ENCODE measurements at places on chromosomes 2 and 18. TPM values are rescaled to one million over a fixed set of nuclear protein-coding genes. Genes with fewer than 3 reads are reported as not detected.

- no peaks in the 10 kb centered on the region for H3K27me3 ChIP-seq
- DNase-seq: no peak
- H3K4me3 ChIP-seq: no peak overlapping the region
- H3K4me1 ChIP-seq: peaks cover 4% of the 10 kb centered on the region
Observed at GRCh38 chr2:241051578-241052487, 50.3 kb downstream of the MTERF4 start.

DNA sequence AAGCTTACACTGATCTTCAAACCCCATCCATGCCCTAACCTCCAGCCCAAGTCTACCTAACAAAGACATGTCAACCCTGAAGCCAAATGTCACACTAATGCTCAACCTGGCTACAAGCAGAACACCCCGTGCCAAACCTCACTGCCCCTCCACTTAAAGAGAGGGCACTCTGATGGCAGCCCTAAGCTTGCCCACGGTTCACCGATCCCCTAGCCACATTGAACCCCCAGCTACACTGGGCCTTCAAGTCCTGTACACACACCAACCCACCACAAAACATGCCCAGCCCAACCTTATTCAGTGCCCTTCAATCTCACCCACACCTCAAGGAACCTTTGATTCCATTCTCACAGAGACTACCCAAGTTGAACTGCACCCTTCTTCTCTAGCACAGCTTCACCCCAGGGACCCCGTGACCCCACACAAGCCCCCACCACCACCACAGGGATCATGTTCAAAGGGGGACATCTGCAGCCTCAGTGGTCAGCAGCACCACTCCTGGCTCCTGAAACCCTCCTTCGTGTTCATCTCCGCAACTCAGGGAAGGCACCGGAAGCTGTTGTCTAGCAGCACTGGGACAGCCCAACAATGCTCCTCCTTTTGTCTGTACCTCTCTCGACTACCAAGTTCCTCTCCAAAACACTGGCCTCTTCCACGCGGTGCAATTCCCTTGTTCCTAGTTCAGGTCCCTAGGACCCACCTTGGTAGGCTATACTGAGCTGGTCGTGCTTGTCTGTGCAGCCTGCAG is 218.8 kb downstream of the CYP26B1 start:
- DNase-seq: no peak
- H3K27me3 ChIP-seq: no peaks in the 10 kb centered on the region
- H3K4me1 ChIP-seq: no peaks in the 10 kb centered on the region
- no peak overlapping the region for H3K27ac ChIP-seq

GRCh38 chr2:148375214-148375613 is 269.3 kb upstream of the EPC2 start:
- H3K4me1 ChIP-seq: no peaks in the 10 kb centered on the region
- H3K36me3 ChIP-seq: no peaks in the 10 kb centered on the region
- no peaks in the 10 kb centered on the region for H3K27me3 ChIP-seq
- DNase-seq: no peak

ANKRD53 gene
- not detected for total RNA-seq

- H3K27me3 ChIP-seq: no peaks in the 10 kb centered on the region
- DNase-seq: no peak
- peaks cover 7% of the 10 kb centered on the region for H3K36me3 ChIP-seq
Observed at GRCh38 chr2:101291973-101292372, 16.5 kb downstream of the RNF149 start.

- H3K4me1 ChIP-seq: no peaks in the 10 kb centered on the region
- no peak overlapping the region for H3K27ac ChIP-seq
- DNase-seq: no peak
Observed at GRCh38 chr2:18046558-18047212, 168.2 kb downstream of the KCNS3 start.

- DNase-seq: no peak
- no peaks in the 10 kb centered on the region for H3K4me1 ChIP-seq
- no peaks in the 10 kb centered on the region for H3K36me3 ChIP-seq
- H3K27ac ChIP-seq: no peak overlapping the region
- no peak overlapping the region for H3K4me3 ChIP-seq
- no peaks in the 10 kb centered on the region for H3K27me3 ChIP-seq
Observed at GRCh38 chr2:201777043-201777442, 3.7 kb downstream of the ALS2 start.

DNA sequence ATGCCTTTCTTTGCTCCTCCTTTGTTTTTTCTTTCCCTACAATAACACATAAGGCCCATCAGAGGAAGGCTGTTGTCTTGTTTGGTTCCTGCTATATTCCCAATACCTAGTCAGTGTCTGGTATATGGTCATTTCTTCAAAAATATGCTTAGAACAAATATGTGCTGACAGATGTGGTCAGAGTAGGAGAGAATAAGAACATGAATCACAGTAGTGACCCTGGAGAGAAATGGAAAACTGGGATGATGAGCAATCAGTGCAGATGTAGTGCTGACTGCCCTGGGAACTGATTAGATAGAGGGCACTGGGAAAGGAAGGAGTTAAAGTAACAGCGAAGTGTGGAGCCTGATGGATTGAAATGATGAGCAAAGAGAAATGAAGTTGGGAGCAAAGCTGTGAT is 189.4 kb upstream of the LHCGR start:
- no peak overlapping the region for H3K27ac ChIP-seq
- H3K4me3 ChIP-seq: no peak overlapping the region
- no peak for DNase-seq

DYSF gene
- 0.05 TPM for total RNA-seq

DNA sequence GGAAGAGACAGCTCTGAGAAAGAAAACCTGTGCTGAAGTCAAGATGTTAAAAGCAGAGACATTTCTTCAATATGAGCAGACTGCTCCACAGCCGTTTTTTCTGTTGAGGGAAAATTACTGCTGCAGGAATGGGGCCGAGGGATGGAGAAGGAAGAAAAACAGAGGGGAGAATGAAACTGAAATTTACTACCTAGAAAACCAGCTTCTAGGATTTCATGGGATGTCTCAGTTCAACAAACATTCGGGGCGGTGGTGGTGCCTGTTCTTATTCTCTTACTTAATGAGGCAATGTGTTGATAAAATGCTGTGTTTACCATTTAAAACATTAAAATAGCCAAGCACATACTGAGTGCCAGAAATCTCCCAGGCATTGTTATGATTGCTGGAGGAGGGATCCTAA is 557.1 kb upstream of the MEX3C start:
- no peaks in the 10 kb centered on the region for H3K27me3 ChIP-seq
- H3K4me3 ChIP-seq: no peak overlapping the region
- no peak overlapping the region for H3K27ac ChIP-seq

TTC32 gene
- 14.3 TPM for total RNA-seq

DNA sequence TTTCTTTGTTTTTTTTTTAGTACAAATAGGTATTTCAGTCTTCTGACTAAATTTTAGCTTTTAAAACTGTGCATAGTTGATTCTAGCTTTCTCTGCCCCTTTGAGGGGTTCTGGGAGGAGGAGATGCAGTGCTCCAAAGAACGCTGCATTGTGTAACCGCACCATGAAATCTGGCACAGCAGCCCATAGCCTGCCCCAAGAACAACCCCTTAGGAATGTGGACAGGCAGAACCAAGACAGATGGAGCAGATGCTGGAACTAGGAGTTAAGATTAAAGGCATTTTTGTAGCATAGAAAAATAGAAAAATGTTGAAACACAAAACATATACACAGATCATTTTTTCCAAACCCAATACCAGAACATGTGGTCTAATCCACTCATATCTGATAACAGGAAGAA is 187.5 kb downstream of the SCG2 start:
- no peaks in the 10 kb centered on the region for H3K4me1 ChIP-seq
- no peak overlapping the region for H3K4me3 ChIP-seq
- no peaks in the 10 kb centered on the region for H3K36me3 ChIP-seq

DNA sequence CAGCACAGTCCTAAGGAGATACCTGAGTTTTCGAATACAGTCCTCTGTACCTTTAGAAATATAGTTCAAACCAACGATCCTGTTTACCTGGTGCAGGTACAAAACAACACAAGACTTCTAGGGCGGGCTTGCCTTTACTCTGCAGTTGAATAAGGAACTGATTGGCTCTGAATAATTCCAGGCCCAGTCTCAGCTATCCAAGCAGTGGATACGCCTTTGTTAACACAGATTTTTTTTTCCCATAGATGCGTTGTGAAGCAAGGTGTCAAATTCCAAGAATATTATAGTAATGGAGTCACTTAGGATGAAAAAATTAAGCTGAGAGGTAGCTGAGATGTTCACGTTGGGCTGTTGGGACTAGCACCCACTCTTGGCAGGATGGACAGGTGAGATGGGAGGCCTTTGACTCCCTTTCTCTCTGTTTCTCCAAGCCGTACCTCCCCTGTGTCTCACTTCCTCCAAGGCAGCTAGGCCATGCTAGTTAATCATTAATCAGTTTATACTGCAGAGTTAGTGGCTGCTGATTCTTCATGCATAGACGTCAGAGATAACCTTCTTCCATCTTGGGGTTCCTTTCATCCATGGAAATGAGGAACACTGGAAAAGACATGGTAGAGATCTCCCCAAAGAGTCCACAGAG is 380.8 kb upstream of the ACVR2A start:
- H3K27ac ChIP-seq: no peak overlapping the region
- H3K27me3 ChIP-seq: no peaks in the 10 kb centered on the region

GRCh38 chr2:138922973-138923563 is 142.9 kb upstream of the NXPH2 start:
- H3K4me3 ChIP-seq: no peak overlapping the region
- H3K27me3 ChIP-seq: no peaks in the 10 kb centered on the region
- no peaks in the 10 kb centered on the region for H3K4me1 ChIP-seq
- DNase-seq: no peak

DNA sequence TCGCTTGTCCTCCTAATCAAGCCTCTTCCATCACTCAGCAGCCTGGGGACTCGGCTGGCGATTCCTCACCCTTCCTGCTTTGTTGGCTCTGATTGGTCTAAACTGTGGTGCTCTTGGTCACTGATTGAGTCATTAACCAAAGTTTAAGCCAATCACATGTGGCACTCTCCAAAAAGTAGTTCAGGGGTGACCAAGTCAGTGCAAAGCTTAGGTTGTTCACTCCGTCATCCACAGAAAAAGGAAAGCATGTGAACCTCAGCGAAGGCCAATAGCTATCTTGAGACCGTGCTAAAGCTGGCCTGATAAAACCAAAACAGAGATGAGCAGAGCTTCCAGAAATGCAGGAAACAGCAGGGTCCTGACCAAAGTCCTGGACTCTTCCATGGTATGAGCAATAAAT is 4.9 kb downstream of the ALPK2 start:
- H3K4me3 ChIP-seq: no peak overlapping the region
- no peak for DNase-seq
- 0 out of 2 replicates have a peak, but pooled peaks cover 3% of the 10 kb centered on the region for H3K4me1 ChIP-seq
- no peaks in the 10 kb centered on the region for H3K27me3 ChIP-seq
- H3K36me3 ChIP-seq: no peaks in the 10 kb centered on the region

GRCh38 chr2:172211512-172211911 is 108.8 kb upstream of the DLX2 start:
- no peak for DNase-seq
- no peaks in the 10 kb centered on the region for H3K4me1 ChIP-seq

DNA sequence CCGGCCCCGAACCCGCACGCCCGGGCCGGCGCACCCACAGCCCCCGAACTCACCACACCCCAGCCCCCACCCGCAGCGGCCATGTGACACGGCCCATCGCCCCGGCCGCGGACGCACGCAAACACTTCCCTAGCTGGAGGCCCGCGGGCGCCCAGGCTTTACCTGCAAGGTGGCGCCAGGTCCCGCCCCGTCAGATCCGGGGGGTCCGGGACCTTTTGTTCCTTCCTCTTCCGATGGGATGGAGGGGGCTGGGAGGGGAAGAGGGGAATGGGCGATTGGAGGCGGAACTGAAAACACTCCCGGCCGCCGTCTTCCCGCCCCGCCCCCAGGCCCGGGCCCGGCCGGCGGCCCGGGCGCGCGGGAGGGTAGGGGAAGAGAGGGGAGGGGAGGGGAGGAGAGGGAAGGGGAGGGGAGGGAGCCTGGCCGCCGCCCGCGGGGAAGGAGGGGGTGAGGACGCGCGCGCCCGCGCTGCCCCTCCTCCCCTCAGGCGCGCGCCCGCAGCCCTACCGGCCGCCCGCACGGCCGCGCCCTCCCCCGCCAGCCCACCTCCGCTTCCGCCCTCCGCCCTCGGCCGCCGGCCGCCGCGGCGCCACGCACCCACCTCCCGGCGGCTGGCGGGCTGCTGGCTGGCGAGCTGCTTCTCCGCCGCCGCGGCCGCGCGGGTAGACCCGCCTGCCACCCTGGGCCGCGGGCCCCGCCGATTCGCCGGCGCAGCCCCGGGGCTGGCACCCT is at the start of gene SMAD2:
Gene SMAD2 (minus strand): TSS at position 461 of the 732 bp plus-strand sequence. CDS start 33,903 bp downstream, outside the sequence.
- no peaks in the 10 kb centered on the region for H3K27me3 ChIP-seq
- peak within 1 kb of the TSS; percentile 87 for H3K27ac ChIP-seq
- H3K4me3 ChIP-seq: peak within 1 kb of the TSS; percentile 89
- H3K36me3 ChIP-seq: no peaks in the 10 kb centered on the region
- DNase-seq: no peak
- no peaks in the 10 kb centered on the region for H3K4me1 ChIP-seq

- no peaks in the 10 kb centered on the region for H3K36me3 ChIP-seq
- H3K4me1 ChIP-seq: no peaks in the 10 kb centered on the region
- H3K27me3 ChIP-seq: no peaks in the 10 kb centered on the region
- no peak for DNase-seq
- no peak overlapping the region for H3K4me3 ChIP-seq
Observed at GRCh38 chr2:128401680-128402079, 83.0 kb upstream of the HS6ST1 start.

GRCh38 chr2:196990092-196990491 is 63.6 kb upstream of the PGAP1 start:
- no peaks in the 10 kb centered on the region for H3K4me1 ChIP-seq
- no peaks in the 10 kb centered on the region for H3K36me3 ChIP-seq
- no peak for DNase-seq
- H3K4me3 ChIP-seq: no peak overlapping the region
- H3K27me3 ChIP-seq: no peaks in the 10 kb centered on the region

All from GM12878 (cell line).